ENCODE measurements at places on chromosomes 12 and 14.
A peak's percentile ranks its signal among the peaks of the same experiment; 100 is the strongest.

GRCh38 chr12:132150780-132151144 is 6.5 kb downstream of the NOC4L start:
- no peak for DNase-seq

DNA sequence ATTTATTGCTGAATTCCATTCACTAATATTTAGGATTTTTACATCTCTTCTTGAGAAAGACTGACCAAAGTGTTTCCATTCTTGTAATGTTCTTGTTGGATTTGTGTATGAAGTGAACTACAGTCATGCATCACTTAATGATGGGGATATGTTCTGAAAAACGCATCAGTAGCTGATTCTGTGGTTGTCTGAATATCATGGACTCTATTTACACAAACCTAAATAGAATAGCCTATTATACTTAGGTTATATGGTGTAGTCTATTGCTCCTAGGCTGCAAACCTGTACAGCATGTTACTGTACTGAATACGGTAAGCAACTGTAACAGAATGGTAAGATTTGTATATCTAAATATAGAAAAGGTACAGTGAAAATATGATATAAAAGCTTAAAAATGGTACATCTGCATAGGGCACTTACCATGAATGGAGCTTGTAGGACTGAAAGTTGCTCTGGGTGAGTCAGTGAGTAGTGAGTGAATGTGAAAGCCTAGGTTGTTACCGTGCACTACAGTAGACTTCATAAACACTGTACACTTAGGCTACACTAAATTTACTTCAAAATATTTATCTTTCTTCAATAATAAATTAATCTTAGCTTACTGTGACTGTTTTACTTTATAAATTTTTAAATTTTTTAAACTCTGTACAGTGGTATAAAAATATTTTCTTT is 27.6 kb upstream of the P2RX4 start:
- DNase-seq, result no peak

DNA sequence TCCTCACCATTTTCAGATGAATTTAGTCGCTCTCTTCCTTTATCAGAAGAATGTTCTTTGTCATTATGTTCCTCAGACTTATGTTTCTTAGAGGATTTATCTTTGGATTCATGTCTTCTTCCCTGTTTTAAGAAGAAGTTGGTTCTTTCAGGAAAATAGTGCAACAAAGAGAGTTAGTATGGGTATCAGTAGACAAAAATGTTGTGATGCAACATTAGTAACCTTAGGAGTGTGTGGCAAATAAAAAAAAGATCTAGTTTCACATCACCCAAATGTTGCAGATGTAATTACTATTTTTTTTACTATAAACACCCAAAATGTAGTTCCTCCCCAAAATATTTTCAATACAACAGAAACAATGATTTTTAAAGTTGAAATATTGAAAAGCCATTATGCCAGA is 7.8 kb downstream of the RSRC2 start:
- DNase-seq, result no peak

GRCh38 chr12:23096321-23096720 is 471.4 kb downstream of the ETNK1 start:
- no peak for DNase-seq

DNA sequence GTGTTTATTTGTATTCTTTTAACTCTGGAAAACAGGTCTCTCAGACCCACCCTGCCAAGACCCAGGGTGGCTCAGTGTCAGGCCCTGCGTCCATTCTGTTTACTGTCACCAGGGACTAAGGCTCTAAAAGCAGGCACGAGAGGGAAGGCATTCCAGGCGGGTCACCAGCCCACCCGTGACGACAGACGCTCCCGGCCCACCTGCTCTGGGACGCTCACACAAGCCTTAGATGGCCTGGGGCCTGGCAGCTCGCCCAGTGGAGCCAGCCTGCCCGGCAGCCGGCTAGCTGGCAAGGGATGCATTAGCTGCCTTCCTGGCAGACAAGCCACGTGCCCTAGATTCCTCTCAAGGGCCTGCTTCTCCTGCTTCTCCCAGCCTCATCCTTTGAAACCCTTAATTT is 9.2 kb upstream of the NUAK1 start:
- no peak for DNase-seq

GRCh38 chr12:16844875-16845274 is 238.9 kb upstream of the LMO3 start:
- no peak for DNase-seq

- DNase-seq, result no peak
Measured at GRCh38 chr12:87943023-87943422, 86.2 kb downstream of the C12orf50 start.

- DNase-seq, result no peak
Measured at GRCh38 chr12:55972042-55972441, 1.8 kb upstream of the RAB5B start.

GRCh38 chr12:44972746-44973421 is 78.0 kb downstream of the DBX2 start:
- no peak for DNase-seq

- DNase-seq, result peak; percentile 11
Measured at GRCh38 chr12:106841510-106842302, 67.2 kb downstream of the RIC8B start.

GRCh38 chr14:101757064-101757838 is 4.3 kb upstream of the PPP2R5C start:
- DNase-seq, result no peak

GRCh38 chr14:34684578-34684977 is 29.8 kb downstream of the CFL2 start:
- no peak for DNase-seq

DNA sequence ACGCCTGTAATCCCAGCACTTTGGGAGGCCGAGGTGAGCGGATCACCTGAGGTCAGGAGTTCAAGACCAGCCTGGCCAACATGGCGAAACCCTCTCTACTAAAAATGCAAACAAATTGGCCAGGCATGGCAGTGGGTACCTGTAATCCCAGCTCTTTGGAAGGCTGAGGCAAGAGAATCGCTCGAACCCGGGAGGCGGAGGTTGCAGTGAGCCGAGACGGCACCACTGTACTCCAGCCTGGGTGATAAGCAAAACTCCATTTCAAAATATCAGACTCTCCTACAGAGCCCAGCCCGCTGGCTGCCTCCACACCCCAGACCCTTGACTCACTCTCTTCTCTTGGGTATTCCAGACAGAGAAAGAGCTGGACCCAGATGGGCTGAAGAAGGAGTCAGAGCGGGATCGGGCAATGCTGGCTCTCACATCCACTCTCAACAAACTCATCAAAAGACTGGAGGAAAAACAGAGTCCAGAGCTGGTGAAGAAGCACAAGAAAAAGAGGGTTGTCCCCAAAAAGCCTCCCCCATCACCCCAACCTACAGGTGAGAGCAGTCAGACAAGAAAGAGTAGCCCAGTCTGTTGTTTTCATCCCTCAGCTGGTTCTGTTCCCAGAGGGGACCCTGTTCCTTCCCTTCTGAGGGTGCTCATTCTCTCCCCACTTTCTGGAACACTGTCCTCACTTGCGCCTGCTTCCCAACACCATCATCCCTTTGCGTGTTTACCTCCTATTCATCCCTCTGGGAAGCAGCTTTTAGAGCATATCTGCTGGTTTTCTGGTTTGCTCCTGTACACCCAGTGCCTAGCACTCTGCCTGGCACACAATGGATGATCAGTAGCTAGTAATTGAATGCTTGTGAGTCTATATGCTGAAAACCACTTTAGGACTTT is 19.7 kb downstream of the AGAP2 start:
- no peak for DNase-seq

DNA sequence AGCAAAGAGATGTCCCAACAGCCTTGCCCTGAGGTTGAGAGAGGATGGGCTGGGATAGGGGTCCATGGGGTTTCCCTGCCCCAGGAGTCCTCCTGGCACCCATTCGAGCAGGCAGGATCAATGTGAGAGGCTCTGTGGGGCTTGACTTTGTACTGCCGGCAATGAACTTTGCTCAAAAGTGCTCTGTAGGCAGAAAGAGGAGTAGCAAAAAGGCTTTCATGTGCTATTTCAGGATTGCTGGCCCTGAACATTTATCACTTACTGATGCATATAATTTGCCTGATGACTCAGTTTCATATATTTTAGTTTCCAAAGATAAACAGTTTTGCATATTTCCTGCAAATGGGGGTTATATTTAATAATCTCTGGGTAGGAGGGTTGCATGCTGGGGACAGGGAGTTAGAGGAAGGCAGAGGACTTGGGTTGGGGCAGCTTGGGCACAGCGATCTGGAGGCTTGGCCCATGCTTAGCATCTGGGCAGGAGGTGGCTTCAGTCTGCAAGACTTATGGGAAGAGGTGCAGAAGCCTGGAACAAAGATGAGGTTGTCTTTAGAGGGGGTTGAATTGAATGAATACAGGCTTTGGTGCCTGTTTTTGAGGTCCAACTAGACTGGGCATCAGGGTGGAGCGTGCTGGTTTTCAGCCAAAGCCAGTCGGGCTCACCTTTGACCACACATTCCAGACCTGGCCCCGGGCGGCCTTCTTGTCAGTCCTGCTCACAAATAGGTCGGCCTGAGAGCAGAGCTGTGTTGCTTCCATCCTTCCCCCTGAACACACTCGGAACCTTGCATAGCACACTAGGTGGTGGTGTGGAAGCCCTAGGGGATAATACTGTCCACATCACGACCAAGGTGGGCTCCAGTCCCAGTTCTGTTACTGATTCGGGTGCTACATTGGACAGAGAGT is 101.4 kb downstream of the PAPOLA start:
- DNase-seq, result no peak

- DNase-seq, result no peak
Measured at GRCh38 chr12:6343518-6343917, 1.6 kb upstream of the TNFRSF1A start.

DNA sequence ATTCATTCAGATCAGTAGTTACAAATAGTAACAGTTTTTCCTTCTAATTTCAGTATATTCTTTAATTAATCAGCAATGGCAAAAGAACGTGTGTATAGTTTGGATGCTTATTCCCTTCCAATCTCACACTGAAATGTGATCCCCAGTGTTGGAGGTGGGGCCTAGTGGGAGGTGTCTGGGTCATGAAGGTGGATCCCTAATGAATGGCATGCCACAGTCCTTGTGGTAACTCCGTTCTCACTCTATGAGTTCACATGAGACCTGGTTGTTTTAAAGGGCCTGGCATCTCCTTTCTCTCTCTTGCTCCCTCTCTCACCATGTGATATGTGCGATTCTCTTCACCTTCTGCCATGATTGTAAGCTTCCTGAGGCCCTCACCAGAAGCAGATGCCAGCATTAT is 18.9 kb upstream of the SYNDIG1L start:
- DNase-seq, result no peak

GRCh38 chr12:31479516-31480210 is 111.3 kb downstream of the DENND5B start:
- DNase-seq, result no peak

DNA sequence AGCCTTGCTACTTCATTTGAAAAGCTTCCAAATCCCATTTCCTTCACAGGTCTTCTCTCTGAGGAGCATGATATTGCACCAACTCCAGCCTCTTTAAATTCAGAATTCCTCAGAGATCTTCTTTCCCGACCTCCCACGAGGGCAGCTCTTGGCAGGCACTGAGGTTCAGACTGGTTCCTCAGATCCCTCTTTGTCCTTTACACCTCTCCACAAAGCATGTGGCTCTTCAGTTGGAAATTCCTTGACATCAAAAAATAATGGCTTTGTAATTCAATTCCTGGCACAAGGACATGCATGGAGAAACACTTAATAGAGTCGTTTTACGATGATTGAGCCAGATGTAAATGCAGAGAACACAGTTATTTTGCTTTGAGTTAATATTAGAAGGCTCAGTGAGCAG is 63.2 kb upstream of the TMX1 start:
- DNase-seq, result no peak

DNA sequence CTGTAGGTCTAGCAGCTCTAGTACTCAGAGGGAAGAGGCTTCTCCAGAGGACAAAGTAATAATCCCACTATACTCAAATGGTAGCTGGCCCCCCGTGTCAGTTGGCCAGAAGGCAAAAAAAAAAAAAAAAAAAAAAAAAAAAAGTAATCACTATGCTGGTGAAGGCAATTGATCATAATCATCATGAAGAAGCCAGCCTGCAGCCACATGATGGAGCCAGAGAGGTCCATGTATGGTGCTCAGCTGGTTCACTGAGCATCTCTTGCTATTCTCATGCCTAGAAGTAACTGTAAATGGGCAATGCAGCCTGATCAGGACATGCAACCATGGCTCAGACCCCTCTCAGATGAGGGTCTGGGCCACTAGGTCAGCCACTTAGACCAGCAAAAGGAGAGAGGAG is 378.8 kb downstream of the MED13L start:
- DNase-seq, result no peak

DNA sequence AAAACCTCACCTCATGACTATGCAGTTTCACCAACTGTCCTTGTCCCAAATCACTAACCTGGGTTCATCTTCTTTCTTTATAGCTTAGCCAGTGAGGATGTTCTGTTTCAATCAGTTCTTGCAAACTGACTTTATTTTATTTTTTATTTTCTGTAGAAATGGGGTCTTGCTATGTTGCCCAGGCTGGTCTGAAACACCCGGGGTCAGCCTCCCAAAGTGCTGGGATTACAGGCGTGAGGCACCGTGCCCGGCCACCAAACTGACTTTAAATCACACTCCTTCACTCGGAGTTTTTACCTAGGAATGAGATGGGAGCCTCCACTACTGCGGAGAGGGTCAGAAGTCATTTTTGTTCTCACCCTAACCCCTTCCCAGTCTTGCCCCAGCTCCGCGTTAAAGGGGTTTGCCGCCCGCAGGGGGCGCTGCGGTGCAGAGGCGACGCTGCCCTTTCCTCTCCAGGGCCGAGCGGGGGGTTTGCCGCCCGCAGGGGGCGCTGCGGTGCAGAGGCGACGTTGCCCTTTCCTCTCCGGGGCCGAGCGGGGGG is 7.0 kb upstream of the B4GALNT3 start:
- peak; percentile 18 for DNase-seq

DNA sequence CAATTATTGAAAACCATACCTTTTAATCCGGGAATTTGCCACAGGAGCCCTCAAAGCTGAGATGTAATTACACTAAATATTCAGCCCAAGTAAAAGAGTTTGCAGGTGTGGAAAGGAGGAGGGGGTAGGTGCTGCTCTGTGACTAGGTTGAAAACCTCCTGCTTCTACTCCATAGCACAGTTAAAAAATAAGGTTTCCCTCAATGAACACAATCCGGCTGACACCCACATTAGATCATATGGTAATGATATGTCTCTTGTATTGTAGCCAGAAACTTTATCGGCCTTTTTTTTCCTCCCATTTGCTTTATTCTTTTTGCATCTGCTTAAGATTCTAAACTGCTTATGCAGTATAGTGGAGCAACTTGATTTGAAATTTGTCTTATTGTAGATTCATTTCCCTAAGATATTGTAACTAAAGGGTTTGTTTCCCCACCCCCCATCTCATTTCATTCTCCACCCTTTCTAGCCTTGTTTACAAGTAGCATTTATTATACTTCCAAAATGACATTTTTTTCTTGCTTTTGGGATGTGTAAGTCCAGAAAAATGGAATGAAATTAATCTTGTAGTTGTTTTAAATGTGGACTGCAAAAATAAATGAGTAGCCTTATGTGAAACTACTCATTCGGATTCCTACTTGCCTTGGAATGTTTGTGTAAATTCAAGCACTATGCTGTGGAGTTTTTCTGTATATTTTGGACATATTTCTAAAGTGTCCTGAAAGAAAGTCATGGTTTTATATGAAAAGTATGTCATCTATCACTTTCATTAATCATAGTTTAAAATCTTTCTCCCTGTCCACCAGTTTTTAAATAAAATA is at the start of gene DCN:
TSS of gene DCN (minus strand) at position 182 of the 820 bp plus-strand sequence. CDS start 4,265 bp downstream, outside the sequence.
- DNase-seq, result no peak
